ENCODE measurements at places on chromosomes 16 and 17.

DNA sequence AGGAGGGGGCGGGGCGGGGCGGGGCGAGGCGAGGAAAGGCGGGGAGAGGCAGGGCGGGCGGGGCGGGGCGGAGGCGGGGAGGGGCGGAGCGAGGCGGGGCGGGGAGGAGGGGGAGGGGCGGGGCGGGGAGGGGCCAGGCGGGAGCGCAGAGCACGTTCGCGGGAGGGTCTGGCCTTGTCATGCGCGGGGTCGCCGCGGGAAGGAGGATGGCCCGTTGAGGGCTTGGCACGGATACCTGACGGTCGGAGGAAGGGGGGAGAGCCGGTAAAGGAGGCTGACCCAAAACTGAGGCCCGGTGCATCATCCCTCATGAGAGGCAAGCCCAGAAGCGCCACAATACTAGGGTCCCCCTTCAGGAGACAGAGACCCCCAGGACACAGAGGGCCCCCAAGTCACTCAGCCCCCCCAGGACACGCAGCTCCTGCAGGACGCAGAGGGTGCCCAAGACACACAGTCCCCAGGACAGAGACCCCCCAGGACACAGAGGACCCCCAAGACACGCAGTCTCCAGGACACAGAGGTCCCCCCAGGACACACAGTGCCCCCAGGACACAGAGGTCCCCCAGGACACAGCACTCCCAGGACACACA, 593 bp upstream of the WDR45B start:
- DNase-seq, result no peak

DNA sequence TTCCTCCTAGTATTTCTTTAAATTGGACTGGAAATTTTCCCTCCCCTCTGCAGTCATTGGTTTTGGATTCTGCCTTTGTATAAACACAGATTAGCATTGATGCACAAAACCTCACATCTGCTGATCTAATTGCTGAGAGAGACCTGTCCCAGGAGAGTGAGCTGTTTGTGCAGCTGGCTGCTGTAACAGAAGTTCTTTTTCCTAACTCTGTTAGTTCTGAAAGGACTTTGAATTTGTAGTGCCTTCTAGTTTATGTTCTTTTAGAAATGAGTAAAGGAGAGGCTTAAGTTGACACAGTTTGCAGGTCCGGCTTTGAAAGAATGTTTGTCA, 45.2 kb upstream of the KPNB1 start:
- no peak for DNase-seq

- no peak for DNase-seq
These were observed 28.5 kb downstream of the MAF start for GRCh38 chr16:79571903-79572535.

GRCh38 chr17:1323336-1323735, 43.9 kb downstream of the TRARG1 start:
- no peak for DNase-seq

DNA sequence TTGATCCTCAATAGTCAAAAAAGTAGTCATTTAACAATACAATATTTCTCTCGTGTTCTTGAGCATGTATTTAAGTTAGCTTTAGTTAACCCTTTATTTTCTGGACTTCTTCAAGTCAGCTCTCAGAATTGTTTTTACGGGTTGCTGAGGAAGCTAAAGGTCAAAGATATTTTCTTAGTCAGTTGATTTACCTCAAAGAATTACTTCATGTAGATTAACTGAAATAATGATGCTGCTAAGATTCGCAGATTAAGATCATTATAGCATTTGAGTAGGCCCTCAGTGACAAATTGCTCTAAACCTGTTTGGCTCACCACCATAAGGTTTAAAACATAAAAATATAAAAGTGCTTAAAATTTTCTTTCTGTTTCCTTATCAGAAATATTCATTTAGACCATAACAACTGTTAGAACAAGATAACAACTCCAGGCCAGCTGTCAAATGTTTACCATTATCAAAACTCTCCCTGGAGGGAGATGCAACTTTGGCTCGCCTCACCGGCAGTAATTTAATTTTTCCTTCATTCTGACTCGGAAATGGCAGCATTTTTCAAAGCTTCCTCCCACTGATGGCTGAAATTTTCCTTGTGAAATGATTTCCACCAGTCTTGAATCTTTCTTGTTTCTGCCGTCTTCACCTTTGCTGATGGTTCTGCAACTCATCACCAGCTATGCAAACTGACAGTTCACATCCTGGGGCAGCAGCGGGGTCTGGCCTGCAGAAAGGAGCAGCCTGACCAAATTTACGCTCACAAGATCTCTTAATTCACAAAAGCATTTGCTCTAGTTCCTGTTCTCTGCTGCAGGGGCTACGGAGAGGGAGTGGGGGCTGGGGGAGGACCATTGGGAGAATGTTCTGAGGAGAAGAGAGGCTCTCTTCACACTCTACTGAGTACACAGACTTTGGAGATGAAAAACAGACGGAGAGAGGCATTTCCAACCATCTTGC, 254.8 kb upstream of the TBX2 start:
- no peak for DNase-seq

DNA sequence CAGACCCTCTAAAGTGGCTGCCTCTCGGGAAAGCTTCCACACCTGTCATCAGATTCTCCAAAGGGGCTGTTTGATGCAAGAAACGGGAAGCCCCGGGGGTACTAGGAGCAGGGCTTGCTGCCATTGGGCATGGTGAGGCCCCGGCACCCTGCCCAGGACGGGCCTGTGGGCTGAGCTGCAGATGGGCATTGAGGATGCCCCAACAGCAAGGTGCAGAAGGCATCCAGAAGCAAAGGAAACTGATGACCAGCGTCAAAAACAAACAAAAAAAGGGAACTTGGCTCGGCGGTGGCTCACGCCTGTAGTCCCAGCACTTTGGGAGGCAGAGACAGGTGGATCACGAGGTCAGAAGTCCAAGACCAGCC, 1.5 kb upstream of the LIMD2 start:
- DNase-seq, result no peak

DNA sequence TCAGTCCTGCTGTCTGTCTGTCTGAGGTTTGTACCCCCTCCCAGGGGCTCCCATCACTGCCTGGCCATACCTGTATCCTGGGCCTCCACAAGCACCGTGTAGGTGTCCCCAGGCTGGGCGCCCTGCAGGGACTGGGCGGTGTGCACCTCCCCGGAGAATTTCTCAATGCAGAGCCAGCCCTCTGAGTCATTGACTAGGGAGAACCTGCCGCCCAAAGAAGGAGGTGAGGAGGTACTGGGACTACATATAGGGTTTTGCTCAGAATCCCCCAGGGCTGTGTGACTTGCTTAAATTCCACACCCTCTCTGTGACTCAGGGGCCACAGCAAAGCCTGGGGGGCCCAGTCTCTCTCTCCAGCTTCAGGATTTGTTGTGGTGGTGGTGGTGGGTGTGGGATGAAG, 7.6 kb downstream of the CDH16 start:
- no peak for DNase-seq

- DNase-seq, result no peak
These were observed 6.3 kb downstream of the ESRP2 start for GRCh38 chr16:68229431-68230175.

DNA sequence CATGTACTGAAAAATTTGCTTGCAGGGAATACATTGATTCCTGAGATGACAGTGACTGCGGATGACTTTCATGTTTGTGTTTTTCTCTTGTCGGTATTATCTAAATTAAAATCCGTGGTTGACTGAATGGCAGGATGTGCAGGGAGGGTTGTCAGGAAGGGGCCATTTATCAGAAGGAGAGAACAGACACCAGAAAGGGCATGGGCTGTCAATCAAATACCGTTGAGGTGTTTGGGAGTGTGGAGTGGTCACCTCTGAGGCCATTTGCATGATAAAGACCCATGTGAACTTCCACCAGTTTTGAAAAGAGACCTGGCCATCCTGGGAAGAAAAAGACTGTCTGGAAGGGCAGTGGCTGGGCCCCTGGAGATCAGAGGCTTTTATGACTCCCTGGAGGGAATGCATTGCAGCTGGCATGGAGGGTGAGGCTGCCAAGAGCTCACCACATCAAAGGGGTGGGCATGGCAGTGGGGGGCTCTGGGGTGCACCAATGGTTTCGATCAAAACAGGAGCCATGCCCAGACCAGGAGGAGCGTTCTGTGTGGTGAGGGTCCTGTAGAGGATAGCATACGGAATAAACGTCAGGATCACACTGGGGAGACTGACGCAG, 67.1 kb downstream of the CYLD start:
- DNase-seq, result no peak

- no peak for DNase-seq
These were observed 10.1 kb downstream of the CORO6 start for GRCh38 chr17:29612404-29613280.

- DNase-seq, result no peak
These were observed 43.1 kb downstream of the HS3ST3A1 start for GRCh38 chr17:13558588-13558987.

DNA sequence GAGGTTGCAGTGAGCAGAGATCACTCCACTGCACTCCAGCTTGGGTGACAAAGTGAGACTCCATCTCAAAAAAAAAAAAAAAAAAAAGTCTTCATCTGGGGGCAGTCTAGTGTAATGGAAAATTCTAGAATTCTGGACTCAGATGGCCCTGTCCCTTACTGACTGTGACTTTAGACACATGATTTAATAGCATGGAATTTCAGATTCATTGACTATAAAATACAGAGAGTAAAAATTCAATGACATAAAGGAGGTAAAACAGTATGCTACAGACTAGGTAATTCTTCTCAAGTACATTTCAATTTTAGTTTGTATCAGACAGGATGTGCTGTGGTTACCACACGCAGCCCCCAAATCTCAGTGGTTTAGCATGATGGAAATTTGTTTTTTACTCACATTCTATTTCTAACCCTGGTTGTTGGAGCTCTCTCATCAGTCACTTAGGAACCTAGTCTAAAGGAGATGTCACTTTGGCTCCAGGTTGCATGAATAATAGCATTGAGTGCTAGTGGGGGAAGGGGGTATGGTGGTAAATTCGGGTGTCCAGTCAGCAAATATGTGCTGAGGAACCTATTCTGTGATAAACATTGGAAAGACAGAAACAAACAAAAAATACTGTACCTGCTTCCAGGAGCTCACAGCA, 444.0 kb downstream of the XYLT1 start:
- no peak for DNase-seq

- peak; percentile 34 for DNase-seq
These were observed 3.9 kb upstream of the SPATA32 start for GRCh38 chr17:45265821-45266220.

- no peak for DNase-seq
These were observed 47.8 kb downstream of the CREBBP start for GRCh38 chr16:3832668-3833067.

DNA sequence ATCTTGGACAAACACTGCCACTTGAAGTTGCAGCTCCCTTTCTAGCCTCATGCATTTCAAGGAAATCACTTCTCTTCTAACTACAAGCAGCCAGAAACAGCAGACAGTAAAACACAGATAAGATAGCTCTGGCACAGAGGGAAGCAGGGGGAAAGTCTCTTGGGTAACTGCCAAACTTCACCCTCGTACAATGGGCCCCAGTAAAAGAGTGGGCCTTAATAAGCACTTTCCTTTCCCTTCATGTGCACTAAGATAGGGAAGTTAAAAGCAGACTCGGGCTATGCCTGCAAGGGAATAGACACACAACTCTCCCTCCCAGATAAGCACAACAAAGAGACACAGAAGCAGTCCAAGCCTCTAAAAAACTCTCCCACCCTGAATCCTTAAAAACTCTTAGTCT, 4.2 kb upstream of the KRTAP4-5 start:
- no peak for DNase-seq

DNA sequence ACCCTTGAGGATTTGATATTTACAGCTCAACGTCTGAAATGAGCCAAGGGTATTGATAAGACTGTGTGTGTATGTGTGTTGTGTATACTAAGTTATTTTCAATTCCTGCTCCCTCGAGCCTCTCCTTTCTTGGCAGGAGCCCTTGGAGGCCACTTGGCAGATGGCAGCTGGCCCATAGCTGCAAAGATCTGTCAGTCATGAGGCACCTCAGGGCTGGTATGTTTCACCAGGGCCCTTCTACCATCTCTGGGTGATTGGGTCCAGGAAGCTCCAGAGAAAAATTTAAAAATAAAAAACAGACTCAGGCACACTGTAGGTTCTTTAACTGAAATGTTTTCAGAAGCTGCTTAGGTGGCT, 355.7 kb downstream of the HAPSTR1 start:
- no peak for DNase-seq

DNA sequence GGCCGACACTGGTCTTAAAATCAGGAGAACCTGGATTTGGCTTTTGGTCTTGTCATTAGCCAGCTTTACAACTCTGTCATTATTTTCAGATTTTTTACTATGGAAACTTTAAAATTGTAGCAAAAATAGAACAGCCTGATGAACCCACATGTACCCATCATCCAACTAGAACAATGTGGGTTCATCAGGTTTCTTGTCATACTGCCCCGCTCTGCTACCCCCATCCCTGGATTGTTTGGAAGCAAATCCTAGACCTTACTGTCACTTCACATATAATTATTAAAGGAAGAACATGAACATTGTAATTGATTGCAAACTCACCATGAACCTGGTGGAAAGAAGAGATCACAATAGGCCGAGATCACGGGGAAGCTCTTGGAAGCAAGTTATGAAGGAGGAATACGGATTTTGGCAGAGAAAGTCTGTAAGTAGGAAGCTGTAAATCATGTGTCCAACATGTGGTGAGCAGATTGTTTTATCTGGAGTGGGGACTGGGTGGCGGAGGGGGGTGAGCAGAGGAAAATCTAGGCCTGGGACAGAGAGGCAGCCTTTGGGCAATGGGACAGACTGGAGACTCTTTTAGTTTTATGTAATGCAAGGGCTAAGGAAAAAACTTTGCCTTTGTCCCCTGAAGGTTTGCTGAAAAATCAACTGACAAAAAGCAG, 67.0 kb downstream of the PITPNC1 start:
- no peak for DNase-seq

DNA sequence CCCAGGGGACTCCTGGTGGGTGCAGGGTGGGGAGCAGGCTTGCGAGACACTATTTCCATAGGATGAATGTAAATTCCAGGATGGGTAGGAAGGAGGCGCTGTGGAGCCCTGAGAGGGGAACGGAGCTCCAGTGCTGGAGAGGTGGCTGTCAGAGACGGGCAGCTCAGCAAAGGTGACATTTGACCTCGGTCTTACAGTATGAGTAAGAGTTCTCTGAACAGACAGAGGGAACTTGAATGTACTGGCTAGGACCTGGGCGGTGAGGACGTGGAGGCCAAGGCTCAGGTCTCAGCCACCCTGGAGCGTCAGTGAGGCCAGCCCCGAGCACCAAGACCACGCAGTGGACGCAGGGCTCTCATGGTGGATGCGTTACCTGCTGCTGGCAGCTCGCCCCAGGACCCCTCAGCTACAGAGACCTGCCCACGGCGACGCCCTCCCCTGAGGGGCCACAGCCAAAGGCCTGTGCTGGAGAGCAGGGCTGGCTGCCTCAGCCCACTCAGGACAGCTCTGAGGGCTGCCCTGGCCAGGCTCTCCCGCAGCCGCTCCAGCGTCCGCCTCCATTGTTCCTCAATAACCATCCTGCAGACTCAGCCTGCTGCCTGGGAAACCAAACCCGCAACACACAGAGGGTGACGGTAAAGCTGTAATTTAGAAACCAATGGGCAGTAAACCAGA, 65.9 kb upstream of the TNRC6C start:
- no peak for DNase-seq
